Karpas-422 (cell line): ENCODE measurements at places on chromosomes 1 and 21.

GRCh38 chr1:16969057-16969611 lies 11.3 kb downstream of the MFAP2 start:
- H3K4me3 ChIP-seq = no peak overlapping the region
- no peaks in the 10 kb centered on the region for H3K27me3 ChIP-seq
- no peaks in the 10 kb centered on the region for H3K4me1 ChIP-seq
- no peak for DNase-seq
- H3K36me3 ChIP-seq = no peaks in the 10 kb centered on the region

DNA sequence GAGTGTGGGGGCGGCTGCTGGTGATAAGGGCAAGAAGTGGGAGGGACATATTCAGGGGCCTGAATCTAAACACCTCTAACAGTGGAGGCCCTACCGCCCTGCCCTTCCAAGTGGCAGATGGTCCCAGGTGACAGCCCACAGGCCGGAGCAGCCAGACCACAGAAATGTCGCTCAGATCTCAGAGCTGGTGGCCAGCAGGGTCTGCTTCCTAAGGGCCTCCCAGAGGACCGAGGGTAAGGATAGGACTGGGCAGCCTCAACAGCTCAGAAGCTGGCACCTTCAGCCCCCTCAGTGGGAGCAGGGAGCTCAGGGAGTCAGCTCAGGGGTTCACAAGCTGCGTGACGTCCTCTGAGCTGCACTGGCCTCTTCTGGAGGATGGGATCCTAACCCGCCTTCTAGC lies 201.8 kb upstream of the ZC3H12A start:
- H3K27ac ChIP-seq = no peak overlapping the region
- H3K36me3 ChIP-seq = no peaks in the 10 kb centered on the region
- no peaks in the 10 kb centered on the region for H3K27me3 ChIP-seq

- no peak overlapping the region for H3K4me3 ChIP-seq
- 0 out of 2 replicates have a peak, but pooled peaks cover 4% of the 10 kb centered on the region for H3K36me3 ChIP-seq
- H3K27ac ChIP-seq = no peak overlapping the region
- no peaks in the 10 kb centered on the region for H3K27me3 ChIP-seq
Observed at GRCh38 chr1:53850082-53850673, 12.1 kb upstream of the NDC1 start.

GRCh38 chr21:27769763-27770162 lies 802.9 kb upstream of the ADAMTS5 start:
- no peaks in the 10 kb centered on the region for H3K27me3 ChIP-seq
- no peaks in the 10 kb centered on the region for H3K4me1 ChIP-seq
- no peaks in the 10 kb centered on the region for H3K36me3 ChIP-seq

DNA sequence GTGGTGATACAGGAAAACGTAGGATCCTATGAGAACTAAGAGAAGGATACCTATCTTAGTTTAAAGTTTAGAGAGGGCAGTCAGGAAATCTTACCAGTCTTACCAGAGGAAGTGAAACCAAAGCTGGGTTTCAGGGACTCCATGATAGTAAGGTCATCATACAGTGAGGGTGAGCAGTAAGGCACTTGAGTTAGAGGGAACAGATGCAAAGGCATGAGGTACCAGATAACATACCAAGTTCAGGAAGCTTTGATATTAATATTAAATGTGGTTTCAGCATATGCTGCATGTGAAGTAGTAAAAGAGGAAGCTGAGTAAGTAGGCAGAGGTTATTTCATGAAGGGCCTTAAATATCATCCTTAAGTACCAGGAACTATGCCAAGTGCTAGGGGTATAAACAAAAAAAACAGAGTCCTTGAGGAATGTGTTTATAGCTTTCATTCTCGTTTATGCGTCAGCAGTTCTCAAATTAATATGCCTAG lies 16.9 kb downstream of the ATG4C start:
- peak overlapping the region; percentile 42; the same call in 1 of the 2 replicates for H3K4me3 ChIP-seq
- peak overlapping the region; percentile 98 for H3K27ac ChIP-seq
- peak; percentile 91 for DNase-seq
